Spinal cord (tissue), 10 donors: ENCODE measurements at places on chromosomes 12 and 14. TPM values are rescaled to one million over a fixed set of nuclear protein-coding genes. Genes with fewer than 3 reads are reported as not detected.

DNA sequence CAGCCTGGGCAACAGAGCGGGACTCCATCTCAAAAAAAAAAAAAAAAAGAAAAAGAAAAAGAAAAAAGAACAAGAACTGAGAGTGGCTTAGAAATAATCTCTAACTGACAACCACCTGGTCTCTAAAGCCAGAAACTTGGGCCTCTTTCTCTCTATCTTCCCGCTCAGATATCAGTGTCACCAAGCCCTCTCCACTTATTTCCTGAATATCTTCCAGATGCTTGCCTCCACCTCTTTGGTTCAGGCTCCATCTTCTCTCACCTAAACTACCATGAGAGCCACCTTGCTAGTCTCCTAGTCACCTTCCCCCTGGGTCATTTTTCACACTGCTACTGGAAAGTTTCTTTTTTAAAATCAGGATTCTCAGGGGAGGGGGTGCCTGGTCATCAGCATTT lies 1.8 kb upstream of the TM9SF1 start:
- DNase-seq: no peak

DNA sequence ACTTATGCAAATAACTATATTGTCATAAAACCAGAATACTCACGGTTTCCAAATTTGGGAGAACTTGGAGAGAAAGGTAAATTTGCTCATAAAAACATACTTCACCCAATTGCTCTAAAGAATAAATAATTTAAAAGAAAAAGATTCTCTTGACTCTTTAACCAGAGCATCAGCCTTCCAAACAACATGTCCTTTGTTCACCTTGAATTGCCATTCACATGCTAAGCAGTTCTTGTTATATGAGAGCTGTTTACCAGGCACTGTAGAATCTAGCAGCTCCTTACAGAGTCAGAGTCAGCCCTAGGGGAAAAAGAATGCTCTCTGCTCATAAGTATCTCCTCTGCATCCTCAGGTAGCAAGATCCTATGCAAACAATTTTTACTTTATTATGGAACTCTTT lies 10.2 kb downstream of the SLCO1A2 start:
- DNase-seq: peak; percentile 70

DNA sequence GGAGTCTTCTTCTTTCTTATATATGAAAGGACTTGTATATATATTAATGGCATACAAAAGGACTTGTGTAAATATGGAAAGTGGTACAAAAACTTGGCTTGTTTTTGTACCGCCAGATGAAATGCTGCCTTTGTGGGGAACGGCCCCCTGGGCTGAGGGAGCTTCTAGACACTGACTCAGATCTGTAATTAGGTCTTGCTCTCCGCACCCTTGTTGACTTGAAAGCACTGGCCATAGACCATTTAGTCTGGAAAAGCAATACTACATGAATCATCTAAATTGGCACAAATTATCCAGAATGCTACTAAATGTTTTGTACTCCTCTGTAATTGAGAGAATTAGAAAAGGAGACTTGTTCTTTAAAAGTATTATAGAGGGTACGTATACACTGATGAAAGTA lies 399.9 kb upstream of the RGS6 start:
- no peak for DNase-seq

- DNase-seq: no peak
Observed at GRCh38 chr14:85587151-85587711, 57.3 kb downstream of the FLRT2 start.

The ADAM21 gene
- 0.69 TPM for total RNA-seq

- no peak for DNase-seq
Observed at GRCh38 chr14:104968541-104969401, 9.4 kb downstream of the AHNAK2 start.

- no peak for DNase-seq
Observed at GRCh38 chr14:105064721-105065143, 498 bp downstream of the GPR132 start.

- DNase-seq: no peak
Observed at GRCh38 chr12:89700191-89700810, 8.3 kb downstream of the ATP2B1 start.

The CYP27B1 gene
- 0.72 TPM for total RNA-seq
